ENCODE measurements at places on chromosomes 4 and X.

- no peak for DNase-seq
These were observed 264.6 kb upstream of the HAND2 start for GRCh38 chr4:173794662-173795061.

- no peak for DNase-seq
These were observed 134.2 kb upstream of the SH3RF1 start for GRCh38 chr4:169404960-169405359.

GRCh38 chr4:20075248-20075871 lies 176.3 kb upstream of the SLIT2 start:
- DNase-seq: no peak

- DNase-seq: no peak
These were observed 88.7 kb downstream of the SLC16A2 start for GRCh38 chrX:74509989-74510388.

DNA sequence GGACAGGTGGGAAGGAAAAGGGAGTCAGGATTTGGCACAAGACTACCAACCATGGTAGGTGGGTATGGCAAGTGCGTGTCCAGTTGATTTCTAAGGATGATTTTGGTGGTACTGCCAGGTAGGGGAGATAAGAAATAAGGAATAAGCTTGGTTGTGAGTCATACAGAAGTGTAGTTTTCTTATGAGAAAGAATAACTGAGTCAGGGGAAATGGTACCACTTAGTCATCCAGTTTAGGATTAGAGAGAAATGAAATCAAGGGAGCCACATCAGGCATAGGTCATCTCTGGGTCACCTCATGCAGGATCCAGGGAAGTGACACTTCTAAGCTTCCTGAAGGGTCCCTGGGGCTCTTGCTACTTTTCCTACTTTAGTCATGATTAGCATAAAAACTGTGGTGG lies 107.1 kb upstream of the C1GALT1C1 start:
- DNase-seq: no peak

GRCh38 chrX:40260146-40260747 lies 162.5 kb upstream of the BCOR start:
- no peak for DNase-seq

DNA sequence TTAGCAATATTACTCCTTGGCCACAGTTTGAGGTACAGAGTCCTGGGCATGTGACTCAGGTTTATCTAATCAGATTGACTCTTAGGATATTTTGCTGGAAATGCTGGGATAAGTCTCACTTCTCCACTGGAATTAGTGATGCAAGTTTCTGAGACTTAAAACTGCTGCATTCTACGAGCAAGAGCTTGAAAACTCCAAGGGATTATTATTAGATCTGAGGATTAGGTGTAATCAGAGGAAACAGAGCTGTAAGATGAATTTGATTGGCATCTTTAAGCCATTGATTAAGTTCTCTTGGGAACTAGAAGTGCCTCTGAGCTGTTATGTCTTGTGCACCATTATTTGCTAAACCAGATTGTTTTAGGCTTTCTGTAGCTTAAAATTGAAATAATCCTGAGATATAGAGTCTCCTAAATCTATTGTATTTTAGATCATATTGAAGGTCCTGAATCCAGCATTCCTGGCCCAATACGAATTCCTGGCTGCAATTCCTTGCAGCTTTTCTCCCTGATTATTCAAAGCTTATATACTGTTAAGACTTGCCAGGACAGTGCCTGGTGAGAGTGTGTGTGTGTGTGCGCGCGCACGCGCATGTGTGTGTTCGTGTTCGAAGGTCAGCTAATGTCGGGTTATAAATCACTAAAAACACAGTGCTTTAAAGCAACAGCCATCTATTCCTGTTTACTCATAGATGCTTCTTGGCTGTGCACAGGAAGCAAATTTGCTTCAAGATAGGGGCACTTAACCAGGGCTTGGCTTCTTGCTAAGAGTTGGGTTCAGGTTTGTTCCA lies 735.1 kb downstream of the STIM2 start:
- DNase-seq: no peak

GRCh38 chr4:52588097-52588496 lies 71.0 kb downstream of the USP46 start:
- no peak for DNase-seq

GRCh38 chrX:86805241-86805640 lies 657.0 kb downstream of the DACH2 start:
- no peak for DNase-seq

DNA sequence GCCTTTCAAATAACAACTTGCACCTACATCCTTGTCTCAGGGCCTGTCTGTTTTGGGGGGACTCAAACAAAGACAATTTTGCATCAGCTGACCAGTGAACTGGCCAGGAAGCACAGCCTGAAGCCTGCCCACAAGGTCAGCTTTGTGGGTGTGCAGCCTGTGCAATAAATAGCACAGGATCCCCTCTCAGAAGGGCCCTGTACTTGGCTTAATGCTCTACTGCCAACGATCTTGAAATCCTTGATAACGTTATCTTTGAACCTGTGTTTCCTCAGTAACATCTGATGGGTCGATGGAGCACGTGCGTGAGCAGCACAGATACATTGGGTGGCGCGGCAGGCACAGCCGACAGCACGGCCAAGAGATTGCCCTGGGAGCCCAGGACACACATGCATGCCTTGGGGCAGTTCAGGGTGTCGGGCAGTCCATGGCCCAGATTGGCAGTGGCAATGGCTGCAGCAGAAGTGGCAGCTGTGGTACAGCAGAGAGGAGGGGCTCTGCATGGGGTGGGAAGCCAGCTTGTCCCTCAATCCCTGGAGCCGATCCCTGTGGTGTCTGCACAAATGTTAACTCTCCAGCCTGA lies 58.8 kb upstream of the ATP6AP2 start:
- no peak for DNase-seq

DNA sequence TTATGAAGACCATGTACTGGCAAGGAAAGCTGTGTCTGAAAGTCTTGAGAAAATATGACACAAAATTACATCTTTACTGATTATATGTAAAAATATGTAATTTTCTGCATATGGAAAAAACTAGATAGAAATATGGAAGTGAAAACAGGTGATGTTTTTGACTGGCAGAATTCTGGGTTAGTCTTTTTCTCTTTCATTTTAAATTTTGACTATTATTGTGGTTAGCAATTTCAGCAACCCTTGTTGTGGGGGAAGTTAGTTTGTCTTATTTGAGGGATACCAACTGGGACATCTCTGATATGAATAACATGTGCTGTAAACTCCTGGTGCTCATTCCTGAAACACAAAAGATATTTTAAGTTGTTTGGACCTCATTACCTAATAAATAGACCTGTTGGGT lies 49.9 kb upstream of the CPEB2 start:
- DNase-seq: no peak

GRCh38 chrX:19566359-19567222 lies 51.3 kb upstream of the MAP3K15 start:
- no peak for DNase-seq

DNA sequence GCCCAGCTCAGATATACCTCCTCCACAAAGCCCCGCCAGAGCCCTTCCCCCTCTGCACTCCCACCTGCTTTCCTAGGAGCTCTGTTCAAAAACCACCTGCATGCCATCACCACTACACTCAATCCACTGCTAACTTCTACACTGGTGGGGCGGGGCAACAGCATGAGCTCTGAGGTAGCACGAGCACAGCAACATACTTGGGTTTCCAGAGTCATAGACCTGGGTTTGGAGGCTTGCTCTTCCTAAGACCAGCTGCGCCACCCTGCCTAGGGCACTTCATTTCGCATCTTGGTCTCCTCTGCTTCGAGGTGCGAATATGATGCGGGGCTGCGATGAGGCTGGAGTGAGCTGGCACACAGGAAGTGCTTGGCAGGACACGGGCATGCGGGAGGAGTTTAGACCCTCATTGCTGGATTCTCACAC lies 3.6 kb downstream of the SASH3 start:
- no peak for DNase-seq

- no peak for DNase-seq
These were observed 38.1 kb downstream of the LAMTOR3 start for GRCh38 chr4:99856166-99856565.

DNA sequence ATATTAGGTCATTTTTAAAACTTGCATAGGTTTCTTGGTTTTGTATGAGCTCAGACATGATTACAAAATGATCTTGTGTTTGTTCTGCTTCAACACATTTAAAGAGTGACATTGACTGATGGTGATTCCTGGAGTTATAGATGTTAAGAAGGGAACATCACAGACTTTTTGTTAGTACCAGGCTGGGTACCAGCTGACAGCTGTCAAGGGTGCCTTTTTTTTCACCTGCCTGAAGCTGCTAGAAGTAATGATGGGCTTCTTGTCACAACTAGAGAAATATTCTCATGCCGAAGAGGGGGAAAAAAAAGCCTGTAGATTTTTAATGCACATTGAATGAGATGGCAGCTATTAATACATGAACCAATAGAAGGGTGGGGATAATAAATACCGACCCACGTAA lies 226.6 kb upstream of the TRAM1L1 start:
- no peak for DNase-seq

GRCh38 chrX:20989361-20989760 lies 384.9 kb upstream of the CNKSR2 start:
- DNase-seq: no peak

GRCh38 chr4:72895408-72895807 lies 174.1 kb downstream of the COX18 start:
- DNase-seq: no peak

DNA sequence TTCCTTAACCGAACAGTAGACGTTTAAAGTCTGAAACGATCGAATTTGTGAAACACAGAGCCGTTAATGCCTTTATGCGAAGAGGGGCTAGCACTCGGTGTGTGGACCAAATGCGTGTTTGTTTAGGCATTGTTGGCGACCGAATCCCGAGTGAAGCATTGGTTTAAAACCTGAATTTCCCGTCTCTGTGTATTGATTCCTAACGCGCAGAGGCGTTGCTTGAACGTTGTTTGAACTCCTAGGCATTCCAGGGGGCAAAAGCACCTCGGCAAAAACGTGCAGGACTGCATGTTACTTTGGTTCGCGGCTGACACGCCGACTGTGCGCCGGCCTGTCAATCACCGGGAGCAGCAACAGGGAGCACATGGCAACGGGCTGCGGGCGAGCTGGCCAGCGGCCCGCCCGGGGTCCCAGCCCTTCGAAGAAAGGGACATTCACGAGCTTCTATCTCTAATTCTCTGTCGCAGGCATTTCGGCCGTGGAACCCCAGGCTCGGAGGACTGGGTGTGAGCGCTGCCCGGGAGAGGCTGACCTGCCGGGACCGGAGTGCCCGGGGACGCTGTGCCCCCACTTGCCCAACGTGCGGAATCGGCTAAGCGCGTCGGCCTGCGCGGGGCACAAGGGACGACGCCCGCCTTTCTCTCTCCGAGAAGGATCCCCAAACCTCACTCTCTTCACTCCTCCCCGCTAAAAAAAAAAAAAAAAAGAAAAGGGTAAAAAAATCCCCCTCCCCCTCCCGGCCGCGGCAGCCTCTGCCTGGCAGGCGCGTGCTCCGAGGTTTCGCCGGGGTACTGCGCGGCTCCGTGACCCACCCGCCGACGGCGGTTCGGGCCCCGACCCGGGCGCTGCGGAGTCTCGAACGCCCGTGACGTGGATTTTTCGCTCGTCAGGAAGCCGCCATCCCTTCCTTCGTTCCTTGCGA lies 810 bp downstream of the SPRY1 start:
- DNase-seq: no peak

GRCh38 chr4:15343581-15343980 lies 84.3 kb upstream of the C1QTNF7 start:
- DNase-seq: no peak

GRCh38 chr4:168614281-168615057 lies 117.6 kb downstream of the PALLD start:
- DNase-seq: no peak

- DNase-seq: no peak
These were observed 45.6 kb downstream of the TMEM154 start for GRCh38 chr4:152634110-152634760.

DNA sequence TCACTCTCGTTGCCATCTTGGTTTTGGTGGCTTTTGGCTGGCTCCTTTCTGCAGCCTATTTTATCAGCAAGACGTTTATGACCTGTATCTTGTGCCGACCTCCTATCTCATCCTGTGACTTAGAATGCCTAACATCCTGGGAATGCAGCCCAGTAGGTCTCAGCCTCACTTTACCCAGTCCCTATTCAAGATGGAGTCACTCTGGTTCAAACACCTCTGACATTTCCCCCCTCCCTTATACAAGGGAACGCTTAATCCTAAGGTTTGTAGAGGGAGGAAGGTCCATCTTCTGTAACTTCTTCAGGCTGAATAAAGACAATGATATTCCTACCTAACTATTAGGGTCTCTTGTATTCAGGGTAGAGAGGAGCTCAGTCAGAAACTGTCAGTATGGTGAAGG lies 79.3 kb upstream of the SPANXB1 start:
- DNase-seq: no peak

DNA sequence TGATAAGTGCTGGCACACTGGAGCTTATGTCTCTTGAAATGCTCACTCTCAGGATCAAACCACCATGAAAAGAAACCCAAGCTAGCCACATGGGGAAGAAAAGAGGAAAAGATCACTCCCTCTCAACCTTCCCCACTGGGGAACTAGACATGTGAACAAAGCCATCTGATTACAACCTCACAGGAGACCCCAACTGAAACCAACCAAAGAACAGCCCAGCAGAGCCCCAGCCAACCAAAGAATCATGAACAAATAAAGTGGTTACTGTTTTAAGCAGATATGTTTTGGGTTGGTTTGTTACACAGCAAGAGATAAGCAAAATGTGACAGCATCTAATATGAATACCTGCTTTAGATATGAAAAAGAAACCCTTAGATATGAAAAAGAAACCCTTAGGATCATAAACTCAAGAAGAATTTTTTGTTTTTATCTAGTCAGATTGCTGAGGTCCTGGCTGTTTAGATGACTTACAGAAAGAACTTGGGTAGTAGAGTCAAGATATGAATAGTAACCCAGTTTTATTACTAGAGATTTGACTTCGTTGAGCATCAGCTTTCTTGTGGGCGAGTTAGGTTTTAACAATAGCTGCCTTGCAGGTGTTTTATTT lies 23.7 kb upstream of the TLR7 start:
- no peak for DNase-seq

DNA sequence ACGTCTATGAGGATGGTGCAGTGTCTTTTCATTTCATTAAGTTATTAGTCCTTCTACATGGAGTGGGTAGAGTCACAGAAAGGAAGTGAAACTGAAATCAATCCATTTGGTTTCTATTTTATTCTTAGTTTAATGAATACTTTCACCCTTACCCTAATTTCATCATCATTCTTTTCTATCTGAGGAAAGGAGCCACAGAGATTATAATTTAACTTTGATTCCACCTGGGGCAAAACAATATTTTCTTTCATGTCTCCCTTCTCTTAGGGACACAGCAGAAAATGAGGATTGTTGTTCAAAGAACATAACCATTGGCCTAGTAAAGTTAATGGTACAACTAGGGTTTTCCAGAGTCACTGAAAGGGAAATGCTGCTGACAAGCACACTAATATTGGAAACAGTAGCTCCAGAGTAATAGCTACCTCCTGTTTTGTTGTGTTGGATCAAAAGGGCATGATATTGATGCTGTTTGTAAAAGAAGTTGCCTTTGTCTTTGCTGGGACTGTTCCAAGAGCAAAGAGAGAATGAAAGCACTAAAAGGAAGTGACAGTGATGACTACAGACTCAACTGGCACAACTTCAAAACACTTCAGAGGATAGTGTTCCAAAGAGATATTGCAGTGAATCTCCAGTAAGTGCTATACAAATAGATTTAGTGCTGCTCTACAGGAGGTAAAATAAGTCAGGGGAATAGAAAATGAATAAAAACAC lies 247.1 kb upstream of the PITX2 start:
- DNase-seq: no peak

GRCh38 chr4:176579226-176579625 lies 213.5 kb downstream of the VEGFC start:
- no peak for DNase-seq

Measured in stimulated activated CD8-positive, alpha-beta memory T cell treated with anti-CD3 and anti-CD28 coated beads, Interleukin-4, amount 100 ng/mL, for 1 hour (primary cell).